Stimulated activated CD8-positive, alpha-beta memory T cell treated with anti-CD3 and anti-CD28 coated beads, Interleukin-12 subunit alpha, Interleukin-12 subunit beta, amount 100 ng/mL, for 4 hours (primary cell): ENCODE measurements at places on chromosomes 4 and X.

- DNase-seq, result no peak
These were observed 8.4 kb upstream of the ADGRG2 start for GRCh38 chrX:19130628-19131027.

GRCh38 chr4:96675896-96676295, 836.0 kb downstream of the PDHA2 start:
- no peak for DNase-seq

GRCh38 chr4:138562544-138562991, 320.4 kb upstream of the SLC7A11 start:
- DNase-seq, result no peak

DNA sequence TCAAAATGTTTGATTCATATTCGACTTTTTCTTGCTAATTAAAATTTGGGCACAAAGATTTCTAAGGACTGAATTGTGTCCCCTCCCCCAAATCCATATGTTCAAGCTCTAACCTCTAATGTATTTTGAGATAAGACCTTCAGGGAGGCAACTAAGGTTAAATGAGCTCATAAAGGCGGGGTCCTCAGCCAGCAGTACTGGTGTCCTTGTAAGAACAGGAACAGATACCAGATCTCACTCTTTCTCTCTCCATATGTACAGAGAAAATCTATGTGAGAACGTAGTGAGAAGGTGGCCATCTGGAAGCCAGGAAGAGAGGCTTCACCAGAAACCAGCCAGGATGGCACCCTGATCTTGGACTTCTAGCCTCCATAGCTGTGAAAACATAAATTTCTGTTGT, 116.9 kb downstream of the VEGFC start:
- no peak for DNase-seq

- DNase-seq, result no peak
These were observed 97.3 kb upstream of the SPRY1 start for GRCh38 chr4:123299212-123299691.
